Natural killer cell (primary cell): ENCODE measurements at places on chromosomes 1 and 21. TPM values are rescaled to one million over a fixed set of nuclear protein-coding genes. Genes with fewer than 3 reads are reported as not detected.

The SLC16A4 gene
- 0.40 TPM for total RNA-seq

The FCRL4 gene
- total RNA-seq: not detected

The CD48 gene
- total RNA-seq: 213 TPM

The GJA4 gene
- not detected for total RNA-seq

The ESRRG gene
- total RNA-seq: not detected

The AMY1C gene
- total RNA-seq: not detected
